ENCODE measurements at places on chromosomes 4 and X.
A peak's percentile ranks its signal among the peaks of the same experiment; 100 is the strongest.

- DNase-seq: peak; percentile 33
These were observed 92.4 kb downstream of the CXCL13 start for GRCh38 chr4:77697860-77698590.

DNA sequence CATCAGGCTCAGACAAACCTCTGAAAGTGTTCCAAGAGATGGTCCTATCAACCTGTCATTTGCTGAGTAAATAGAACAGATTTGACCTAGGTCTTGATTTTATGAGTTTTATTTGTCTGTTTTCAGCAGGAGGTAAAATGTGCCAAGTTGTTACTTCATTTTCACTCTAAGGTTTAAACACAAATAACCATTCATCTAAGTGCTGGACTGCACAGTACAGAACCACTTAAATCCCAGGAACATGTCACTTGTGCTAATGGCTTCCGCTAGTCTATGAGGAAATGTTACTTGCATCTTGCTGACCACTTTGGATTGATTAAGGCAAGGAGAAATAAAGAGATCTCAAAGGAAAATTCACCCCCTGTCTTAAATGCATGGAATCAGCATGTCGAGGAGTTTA is 660.7 kb downstream of the SMARCA1 start:
- no peak for DNase-seq

- DNase-seq: no peak
These were observed 86.2 kb upstream of the CAMK2D start for GRCh38 chr4:113847710-113848109.

GRCh38 chr4:97786306-97786920 is 356.9 kb downstream of the STPG2 start:
- DNase-seq: no peak

GRCh38 chrX:75155447-75155826 is 646 bp downstream of the ABCB7 start:
- no peak for DNase-seq

GRCh38 chr4:92969650-92970379 is 666.0 kb downstream of the GRID2 start:
- no peak for DNase-seq

DNA sequence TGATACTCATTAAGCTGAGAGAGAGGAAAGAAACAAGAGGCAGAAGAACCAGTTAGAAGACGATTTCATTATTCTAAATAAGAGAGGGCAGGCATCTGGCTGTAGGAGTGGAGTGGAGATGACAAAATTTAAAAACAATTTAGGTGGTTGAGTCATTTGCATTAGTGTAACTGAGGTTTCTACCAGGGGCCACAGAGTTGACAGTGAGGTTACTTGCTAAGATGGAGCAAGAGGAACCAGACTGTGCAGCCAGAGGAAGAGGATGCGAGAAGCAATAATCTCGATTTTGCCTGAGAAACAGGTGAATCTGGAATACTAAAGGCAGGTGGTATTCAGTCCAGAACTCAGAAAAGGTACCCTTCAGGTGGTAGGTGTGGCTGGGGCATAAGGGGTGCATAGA is 491.9 kb downstream of the MID1IP1 start:
- no peak for DNase-seq

DNA sequence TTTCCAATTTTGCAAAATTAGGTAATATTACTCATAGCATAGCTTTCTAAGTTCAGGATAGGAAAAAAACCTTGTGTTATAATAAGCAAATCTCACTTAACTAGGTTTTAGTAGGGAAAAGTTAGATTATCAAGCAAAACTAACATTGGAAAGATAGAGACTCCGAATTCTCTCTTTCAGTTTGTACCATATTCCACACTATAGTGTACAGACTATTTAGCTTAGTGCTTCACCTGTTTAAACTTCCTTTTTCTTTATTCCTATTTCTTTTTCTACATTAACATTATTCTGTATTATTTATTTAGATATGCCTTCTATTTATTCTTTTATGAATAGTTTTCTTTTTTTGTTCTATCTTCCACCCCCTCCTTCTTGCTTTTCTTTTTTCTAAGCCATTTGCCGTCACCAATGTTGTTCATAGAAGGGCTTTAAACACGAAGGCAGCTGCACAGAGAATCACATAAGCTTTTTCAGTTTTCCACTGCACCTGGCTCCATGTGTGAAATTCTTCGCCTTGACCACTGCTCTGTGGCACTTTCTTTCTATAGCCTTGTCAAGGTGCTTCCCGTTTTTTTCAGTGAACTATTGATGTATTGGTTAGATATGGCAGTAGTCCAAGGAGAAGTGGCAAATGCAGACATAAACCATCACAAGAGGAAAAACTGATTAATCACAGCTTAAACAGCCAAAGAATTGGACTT is 8.5 kb downstream of the PCDH10 start:
- no peak for DNase-seq

- DNase-seq: no peak
These were observed 516.9 kb downstream of the PDHA2 start for GRCh38 chr4:96356591-96357370.

DNA sequence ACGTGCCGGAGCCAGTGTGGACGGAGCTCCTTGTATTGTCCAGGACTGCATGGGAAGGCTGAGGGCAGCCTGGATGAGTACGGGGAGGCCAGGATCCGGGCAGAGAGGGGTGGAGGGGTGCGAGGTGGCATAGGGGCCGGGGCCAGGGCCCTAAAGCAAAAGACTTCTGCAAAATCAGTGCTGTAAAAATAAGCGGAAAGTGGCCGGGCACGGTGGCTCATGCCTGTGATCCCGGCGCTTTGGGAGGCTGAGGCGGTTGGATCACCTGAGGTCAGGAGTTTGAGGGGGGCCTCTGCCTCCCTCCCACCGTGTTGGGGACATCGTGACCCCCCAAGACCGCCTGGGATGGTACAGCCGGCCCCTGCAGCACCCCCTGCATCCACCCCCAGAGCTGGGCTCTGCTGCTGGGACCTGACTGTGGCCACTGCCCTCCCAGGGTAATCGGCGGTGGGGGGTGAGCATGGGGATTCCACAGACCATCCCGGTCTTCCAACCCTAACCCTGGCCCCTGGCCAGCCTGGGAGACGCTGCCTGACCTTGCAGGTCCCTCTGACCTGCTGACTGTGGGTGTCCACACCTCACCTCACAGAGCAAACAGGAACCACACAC is 23.4 kb upstream of the PLCXD1 start:
- no peak for DNase-seq

DNA sequence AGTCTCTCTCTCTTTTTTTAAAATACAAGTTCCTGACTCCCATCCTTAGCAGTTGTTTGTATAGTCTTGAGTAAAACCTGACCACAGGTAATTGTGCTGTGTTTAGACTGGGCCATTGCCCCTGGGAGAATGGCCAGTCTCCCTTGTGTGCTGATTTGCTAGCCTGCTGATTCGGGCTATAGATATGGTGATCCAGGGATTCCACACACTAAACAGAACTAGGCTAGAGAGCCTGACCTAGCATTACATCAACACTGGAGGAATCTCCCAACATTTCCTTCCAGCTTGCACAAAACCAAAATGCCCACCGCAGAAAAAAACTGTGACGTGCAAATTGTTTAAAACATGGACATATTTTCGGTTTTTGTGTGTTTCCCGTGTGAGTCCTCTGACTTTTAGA is 5.1 kb downstream of the UPRT start:
- no peak for DNase-seq

- DNase-seq: no peak
These were observed 107.6 kb upstream of the CBR4 start for GRCh38 chr4:169117591-169118081.

DNA sequence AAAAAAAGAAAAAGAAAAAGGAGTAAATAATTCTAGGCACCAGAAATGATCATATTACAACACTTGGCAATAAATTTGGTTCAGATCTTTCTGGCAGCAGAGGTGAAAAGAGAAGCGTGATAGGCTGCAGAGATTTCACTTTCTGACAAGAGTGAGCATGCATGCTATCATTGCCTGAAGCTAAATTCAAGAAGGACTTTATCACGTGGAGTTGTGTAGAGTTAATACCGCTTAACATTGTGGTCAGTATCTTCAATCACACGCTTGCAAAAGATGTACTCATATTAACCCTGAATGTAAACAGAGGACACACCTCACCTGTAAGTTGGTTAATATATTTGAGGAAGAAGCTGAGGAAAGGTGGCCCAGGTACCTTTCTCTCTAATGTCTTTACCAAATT is 31.4 kb upstream of the RBPJ start:
- no peak for DNase-seq

GRCh38 chr4:76306882-76307659 is 538 bp downstream of the STBD1 start:
- DNase-seq: no peak

- DNase-seq: no peak
These were observed 387.3 kb upstream of the ADGRL3 start for GRCh38 chr4:60812811-60813210.

- no peak for DNase-seq
These were observed 64.8 kb downstream of the NCAPG start for GRCh38 chr4:17875402-17876070.

Data from right renal cortex interstitium (tissue), 3 donors.